ENCODE measurements at places on chromosomes 4 and X.
A peak's percentile ranks its signal among the peaks of the same experiment; 100 is the strongest.

DNA sequence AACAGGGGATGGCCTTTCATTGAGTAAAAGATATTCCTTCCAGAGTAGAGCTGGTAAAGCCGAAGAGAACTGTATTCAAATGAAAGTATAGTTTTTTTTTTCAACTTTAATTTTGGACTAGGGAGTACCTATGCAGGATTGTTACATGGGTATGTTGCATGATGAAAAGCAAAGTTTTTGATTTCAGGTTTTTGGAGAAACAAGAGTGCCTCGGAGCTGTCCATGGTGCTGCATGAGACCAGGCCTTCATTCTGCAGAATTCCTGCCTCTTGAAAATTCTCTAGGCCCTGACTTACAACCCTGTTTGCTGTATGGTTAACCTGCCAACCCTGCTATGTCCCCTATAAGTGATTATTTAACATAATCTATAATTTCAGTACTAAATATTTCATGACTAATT is 1065.7 kb upstream of the FTHL17 start:
- DNase-seq, result no peak

GRCh38 chr4:180280726-180281297 is 1962.4 kb upstream of the TENM3 start:
- no peak for DNase-seq

GRCh38 chr4:21077967-21078366 is 377.7 kb downstream of the PACRGL start:
- DNase-seq, result no peak

GRCh38 chrX:77014377-77015372 is 432.5 kb upstream of the FGF16 start:
- no peak for DNase-seq

DNA sequence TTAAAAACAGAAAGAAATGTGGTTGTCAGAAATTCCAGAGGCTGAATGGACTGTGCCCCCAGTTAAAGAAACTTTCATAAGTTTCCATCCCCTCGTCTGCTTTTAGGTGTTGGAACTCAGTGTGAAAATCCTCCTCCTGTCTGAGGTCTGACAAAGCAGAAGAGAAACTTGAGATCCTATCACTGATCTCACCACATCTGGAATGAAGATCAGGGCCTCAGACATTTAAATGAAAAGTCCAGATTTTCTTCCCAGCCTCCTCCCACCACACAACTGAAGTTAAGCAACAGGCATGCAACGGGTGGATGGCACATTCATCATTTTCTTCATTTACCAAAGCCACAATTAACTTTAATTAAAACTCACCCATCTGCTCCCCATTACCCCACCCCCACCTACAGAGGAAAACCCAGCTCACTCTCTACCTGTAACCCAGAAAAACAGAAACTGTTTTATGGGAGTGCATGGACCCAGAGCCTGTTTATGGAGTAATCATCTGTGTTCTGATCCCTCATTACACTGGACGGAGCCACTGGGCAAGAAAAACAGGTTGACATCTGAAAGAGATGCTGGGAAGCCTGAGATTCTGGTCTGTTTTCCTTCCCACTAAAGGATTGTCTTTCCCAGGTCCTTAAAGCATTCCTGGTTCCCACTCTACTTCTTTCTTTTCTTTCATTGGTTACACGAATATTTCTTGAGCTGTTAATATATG is 58.1 kb upstream of the HOPX start:
- DNase-seq, result no peak

GRCh38 chr4:25171201-25171865 is 11.1 kb upstream of the SEPSECS start:
- no peak for DNase-seq

DNA sequence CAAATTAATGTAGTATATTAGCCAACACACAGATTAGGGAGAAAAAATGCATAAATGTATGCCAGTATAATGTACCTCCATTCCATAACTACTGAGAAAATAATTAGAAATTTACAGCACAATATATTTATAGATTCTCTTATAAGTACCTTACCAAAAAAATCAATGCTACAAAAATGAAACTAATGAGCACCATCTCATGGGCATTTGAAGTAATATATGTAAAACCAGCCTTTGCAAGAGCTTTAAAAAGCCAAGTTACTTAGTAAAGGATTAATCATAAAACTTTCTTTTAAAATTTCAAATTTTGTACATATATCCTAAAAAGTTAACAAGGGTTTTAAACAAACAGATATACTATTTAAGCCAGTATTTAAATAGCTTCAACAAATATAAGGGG is 43.2 kb downstream of the LRBA start:
- DNase-seq, result no peak

DNA sequence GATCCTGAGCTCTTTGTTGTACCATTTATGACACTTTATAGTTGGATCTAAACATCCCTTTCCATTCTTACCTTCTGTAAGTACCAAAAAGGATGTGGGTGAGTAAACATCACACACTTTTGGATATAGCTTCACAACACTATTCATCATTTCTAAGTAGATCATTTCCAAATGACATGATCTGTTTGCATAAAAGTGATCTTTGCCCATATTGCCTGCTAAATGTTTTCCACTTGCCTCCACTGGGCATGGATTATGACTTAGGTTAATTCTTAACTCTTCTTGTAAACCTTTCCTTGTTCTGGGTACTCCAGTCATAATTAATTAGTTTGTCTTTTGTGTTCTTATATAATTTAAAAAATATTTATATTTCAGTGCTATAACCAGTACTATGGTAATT is 244.9 kb upstream of the AGA start:
- DNase-seq, result no peak

GRCh38 chr4:128868758-128869157 is 59.3 kb downstream of the JADE1 start:
- DNase-seq, result no peak

- DNase-seq, result no peak
Measured at GRCh38 chr4:172787111-172787510, 381.5 kb upstream of the GALNT7 start.

GRCh38 chrX:34624416-34624815 is 32.7 kb downstream of the TMEM47 start:
- DNase-seq, result no peak

DNA sequence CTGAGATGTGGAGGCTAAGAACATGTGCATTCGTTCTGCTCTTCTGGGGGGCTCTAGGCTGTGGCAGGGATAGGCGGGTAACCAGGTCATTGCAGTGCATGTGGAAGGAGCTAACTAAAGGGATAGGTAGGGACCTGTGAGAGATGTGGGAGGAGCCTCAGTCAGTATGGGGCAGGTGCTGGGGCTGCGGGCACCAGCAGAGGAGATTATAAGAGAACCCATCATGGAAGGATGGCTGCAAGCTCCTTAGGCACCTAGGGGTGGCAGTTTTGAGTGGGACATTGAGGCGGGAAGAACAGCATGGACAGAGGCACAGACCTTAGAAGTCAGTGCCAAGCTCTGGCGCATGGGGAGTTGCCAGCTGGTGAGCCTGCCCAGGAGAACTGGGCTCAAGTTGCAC is 7.2 kb downstream of the CLDN22 start:
- DNase-seq, result no peak

DNA sequence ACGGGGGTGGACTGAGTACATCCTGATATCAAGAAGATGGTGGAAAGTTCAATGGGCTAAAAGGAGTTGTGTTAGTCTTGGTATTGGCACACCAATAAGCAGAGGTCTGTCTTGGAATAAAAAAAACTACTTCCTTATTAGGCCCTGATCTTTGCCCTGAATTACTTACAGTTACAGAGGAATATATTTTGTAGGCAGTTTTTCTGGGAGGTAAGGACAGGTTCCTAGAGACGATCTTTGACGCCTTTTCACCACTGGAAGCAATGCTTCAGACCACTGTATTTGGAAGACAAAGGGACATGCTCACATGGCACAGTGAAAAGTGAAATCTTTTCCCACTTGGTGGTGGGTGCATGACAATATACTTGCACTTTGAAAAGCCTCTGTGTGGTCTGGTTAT is 618 bp upstream of the XK start:
- no peak for DNase-seq

DNA sequence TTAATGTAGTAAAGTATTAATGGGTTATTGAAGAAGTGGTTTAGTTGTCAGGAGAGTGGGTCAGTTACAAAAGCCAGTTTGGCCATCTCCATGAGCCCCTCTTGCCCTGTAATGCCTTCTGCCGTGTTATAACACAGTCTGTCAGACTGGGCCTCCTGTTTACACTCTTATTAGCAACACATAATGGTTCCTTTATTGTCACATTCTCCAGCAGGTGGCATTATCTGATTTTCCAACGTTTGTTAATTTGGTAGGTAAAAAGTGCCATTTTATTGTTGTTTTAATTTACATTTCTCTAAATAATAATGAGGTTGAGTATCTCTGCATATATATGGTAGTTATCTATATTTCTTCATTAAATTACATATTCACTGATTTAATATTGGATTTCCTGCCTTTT is 560.8 kb downstream of the FGF13 start:
- no peak for DNase-seq

GRCh38 chr4:164396439-164396838 is 357.5 kb upstream of the SMIM31 start:
- no peak for DNase-seq

DNA sequence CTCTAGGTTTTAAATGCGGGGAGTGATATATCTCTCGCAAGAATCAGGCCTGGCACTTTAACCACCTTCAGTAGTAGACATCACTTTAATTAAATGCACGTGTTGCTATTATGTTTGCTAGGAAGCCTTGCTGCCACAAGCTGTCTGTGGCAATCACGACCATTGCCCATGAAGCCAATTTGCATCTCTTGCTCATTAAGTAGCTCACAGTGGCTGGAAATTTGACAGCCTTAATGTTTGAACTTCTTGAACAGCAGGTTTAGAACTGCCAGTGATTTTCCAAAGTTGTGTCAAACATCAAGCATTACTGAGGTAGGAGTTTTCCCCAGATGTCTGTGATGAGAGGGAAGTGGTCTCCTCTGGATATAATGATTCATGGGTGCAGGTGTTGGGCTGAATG is 642.3 kb upstream of the CPEB2 start:
- DNase-seq, result no peak

GRCh38 chr4:47278631-47279030 is 184.9 kb downstream of the COMMD8 start:
- DNase-seq, result no peak

DNA sequence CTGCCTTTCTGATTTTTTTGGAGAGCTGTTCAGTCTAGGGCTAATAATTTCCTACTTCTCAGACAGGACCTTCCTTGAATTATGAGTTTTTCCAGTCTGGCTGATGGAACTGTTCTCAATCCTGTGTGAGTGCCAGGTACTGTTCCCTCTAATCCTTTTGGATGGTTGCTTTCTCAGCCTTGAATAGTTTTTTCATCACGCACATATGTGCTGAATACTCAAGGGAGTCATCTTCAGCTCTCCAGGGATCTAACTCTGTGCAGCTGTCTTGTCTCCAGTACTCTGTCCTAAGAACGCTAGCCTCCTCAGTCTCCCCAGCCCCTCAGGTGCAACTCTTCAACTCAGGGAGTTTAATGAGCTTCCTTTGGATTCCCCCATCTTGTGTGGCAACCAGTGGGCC is 93.2 kb downstream of the GASK1B start:
- no peak for DNase-seq

GRCh38 chrX:9577555-9577954 is 112.7 kb downstream of the TBL1X start:
- DNase-seq, result no peak

- DNase-seq, result no peak
Measured at GRCh38 chr4:123559955-123560871, 163.6 kb downstream of the SPRY1 start.

DNA sequence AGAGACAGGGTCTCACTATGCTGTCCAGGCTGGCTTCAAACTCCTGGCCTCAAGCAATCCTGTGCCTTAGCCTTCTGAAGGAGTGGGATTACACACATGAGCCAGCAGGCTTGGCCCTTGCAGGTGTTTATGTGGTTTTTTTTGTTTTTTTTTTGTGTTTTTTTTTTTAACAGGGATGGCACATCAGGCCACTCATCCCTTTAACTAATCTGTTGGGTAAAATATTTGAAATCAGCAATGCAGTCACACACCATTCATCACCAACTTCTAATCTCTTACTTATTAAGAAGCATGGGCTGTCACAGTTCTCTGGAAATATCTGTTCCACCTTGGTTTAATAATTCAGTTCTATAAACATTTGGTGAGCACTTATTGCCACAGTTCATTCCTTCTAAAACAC is 12.3 kb downstream of the CCDC160 start:
- no peak for DNase-seq

GRCh38 chr4:104747635-104748034 is 252.9 kb upstream of the CXXC4 start:
- no peak for DNase-seq

GRCh38 chr4:157808796-157809383 is 363.9 kb downstream of the GASK1B start:
- DNase-seq, result no peak

DNA sequence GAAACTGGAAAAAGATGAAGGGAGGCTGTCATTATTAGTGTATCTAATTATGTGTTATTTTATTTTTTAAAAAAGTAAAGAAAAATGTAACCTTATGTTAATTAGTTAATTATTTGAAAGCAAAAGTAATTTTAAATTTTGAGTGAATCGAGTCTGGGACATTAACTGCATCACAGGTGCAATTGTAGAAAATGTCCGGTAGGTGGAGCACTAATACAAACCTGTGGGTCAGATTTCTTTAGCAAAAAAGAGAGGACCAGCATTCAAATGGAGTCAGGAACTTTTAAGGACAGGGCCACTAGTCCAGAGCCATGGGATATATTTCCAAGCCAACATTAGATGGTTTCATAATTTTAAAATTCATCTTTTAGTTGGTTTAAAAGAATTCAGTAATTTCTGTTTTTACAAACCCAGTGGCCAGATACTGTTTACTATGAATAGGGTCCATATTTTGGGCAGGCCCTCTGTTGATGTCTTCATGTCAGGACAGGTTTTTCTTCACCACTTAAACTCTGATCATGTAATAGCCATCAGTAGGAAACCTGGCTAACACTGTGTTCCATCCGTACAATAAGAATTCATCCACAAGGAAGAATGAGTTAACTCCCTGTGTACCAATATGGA is 27.2 kb downstream of the BST1 start:
- DNase-seq, result no peak

GRCh38 chr4:184648313-184649025 is 778 bp downstream of the CASP3 start:
- peak; percentile 31 for DNase-seq

DNA sequence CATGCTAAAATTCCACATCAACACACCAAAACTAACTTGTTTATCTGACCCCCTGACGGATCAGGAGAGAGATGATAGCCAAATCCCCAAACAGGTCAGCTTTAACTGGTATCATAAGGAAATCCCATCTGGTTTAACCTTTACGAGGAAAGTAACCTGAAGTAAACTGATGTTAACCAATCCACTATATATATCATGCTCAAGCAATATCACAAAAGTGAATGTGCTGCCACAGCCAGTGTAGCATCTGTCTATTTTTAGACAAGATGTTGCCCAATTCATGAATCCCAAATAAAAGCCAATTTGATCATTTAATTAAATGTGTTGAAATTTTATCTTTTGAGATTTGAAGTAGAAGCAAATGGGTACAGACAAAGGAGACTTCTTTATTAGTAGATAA is 44.5 kb downstream of the EGF start:
- no peak for DNase-seq

DNA sequence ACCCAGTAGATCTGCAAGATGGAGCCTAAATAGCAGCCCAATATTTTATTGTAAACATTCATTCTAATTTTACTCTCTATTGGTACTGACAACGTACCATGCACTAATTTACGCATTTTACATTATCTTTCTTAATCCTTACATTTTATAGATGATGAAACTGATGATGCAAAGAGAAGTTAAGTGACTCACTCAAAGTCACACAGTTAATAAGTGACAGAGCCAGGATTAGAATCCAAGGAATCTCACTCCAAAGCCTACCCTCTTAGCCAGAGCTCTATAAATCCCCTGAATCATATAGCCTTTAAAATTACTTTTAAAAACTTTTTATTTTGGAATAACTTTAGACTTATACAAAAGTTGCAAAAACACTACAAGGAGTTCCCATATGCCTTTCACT is 37.6 kb downstream of the PHKA1 start:
- DNase-seq, result no peak
